SK-N-SH (cell line): ENCODE measurements at places on chromosomes 11 and 22. TPM values are rescaled to one million over a fixed set of nuclear protein-coding genes. Genes with fewer than 3 reads are reported as not detected.

DNA sequence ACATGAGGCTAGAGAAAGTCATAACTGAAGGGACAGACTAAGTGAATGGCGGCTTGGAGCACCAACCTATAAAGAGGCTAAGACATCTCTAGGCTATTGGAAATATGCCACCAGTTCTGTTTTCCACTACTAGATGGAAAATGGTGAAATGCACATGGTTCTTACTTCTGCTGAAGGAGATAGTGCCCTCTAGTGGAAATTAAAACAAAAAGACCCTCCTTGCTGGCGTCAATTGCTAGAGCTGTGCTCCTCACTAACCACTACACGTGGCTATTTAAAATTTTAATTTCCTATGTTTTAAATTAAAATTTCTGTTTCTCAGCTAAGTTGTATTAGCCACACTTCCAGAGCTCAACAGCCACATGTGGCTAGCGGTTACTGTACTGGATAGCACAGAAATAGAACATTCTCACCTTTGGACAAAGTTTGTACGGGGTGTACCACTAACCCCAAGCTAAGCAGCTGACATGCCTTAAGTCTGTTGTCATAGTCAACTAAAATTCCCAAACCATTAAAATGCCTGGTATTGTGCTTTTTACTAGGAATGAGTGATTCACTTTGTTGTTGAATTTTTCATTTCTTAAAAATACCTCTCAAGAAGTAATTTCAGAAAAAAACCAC is 34.1 kb upstream of the CALCA start:
- DNase-seq: peak; percentile 3
- no peak overlapping the region for H3K4me3 ChIP-seq
- H3K4me1 ChIP-seq: no peaks in the 10 kb centered on the region
- no peaks in the 10 kb centered on the region for H3K27me3 ChIP-seq
- no peaks in the 10 kb centered on the region for H3K36me3 ChIP-seq

DNA sequence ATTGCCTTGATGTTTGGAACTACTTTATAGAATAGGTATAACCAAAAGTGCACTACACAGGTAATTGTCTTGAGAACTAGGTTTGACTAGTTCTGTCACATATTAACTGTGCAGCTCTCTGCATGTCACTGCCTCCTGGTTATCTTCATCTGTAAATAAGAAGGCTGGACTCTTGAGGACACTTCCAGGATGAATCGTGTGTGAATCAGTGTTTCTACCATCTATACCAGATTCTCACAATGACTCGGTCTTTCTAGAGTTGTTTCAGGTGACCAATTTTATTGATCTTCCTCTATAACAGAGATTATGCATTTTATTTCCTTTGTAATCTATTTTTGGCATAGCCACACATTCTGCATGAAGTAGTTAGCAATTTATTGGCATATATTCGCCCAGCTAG is 1181.0 kb upstream of the TENM4 start:
- no peaks in the 10 kb centered on the region for H3K27me3 ChIP-seq
- H3K27ac ChIP-seq: no peak overlapping the region
- DNase-seq: no peak
- H3K4me3 ChIP-seq: no peak overlapping the region

- H3K4me1 ChIP-seq: peaks cover 19% of the 10 kb centered on the region; the same call in 1 of the 2 replicates
- no peaks in the 10 kb centered on the region for H3K36me3 ChIP-seq
- no peaks in the 10 kb centered on the region for H3K27me3 ChIP-seq
- no peak overlapping the region for H3K4me3 ChIP-seq
Measured at GRCh38 chr11:10443152-10443551, 11.9 kb upstream of the AMPD3 start.

DNA sequence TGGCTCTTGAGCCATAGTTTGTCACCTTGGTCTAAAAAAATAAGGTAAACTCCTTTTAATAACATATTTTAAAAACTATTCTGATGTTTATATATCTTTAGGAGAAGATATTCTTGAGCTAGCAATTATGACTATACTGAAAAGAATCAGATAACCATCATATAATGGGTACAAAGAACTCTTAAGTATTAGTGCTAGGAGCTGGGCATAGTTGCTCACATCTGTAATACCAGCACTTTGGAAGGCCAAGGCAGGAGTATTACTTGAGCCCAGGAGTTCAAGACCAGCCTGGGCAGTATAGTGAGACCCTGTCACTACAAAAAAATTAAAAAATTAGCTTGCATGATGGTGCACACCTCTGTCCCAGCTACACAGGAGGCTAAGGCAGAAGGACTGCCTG is 54.0 kb upstream of the B3GNT6 start:
- H3K4me1 ChIP-seq: no peaks in the 10 kb centered on the region
- no peak overlapping the region for H3K4me3 ChIP-seq
- no peak for DNase-seq
- peaks cover 3% of the 10 kb centered on the region for H3K36me3 ChIP-seq
- H3K27ac ChIP-seq: no peak overlapping the region
- no peaks in the 10 kb centered on the region for H3K27me3 ChIP-seq

GRCh38 chr11:113392236-113392921 is 4.8 kb downstream of the ANKK1 start:
- H3K27me3 ChIP-seq: no peaks in the 10 kb centered on the region
- no peaks in the 10 kb centered on the region for H3K4me1 ChIP-seq
- H3K36me3 ChIP-seq: no peaks in the 10 kb centered on the region

GRCh38 chr11:70367071-70367470 is 31.3 kb upstream of the CTTN start:
- H3K4me3 ChIP-seq: no peak overlapping the region
- H3K4me1 ChIP-seq: no peaks in the 10 kb centered on the region
- H3K36me3 ChIP-seq: peaks cover 59% of the 10 kb centered on the region
- H3K27me3 ChIP-seq: no peaks in the 10 kb centered on the region
- DNase-seq: no peak
- no peak overlapping the region for H3K27ac ChIP-seq

GRCh38 chr11:94885133-94885532 is 88.2 kb downstream of the CWC15 start:
- DNase-seq: no peak
- no peak overlapping the region for H3K27ac ChIP-seq
- no peak overlapping the region for H3K4me3 ChIP-seq
- no peaks in the 10 kb centered on the region for H3K4me1 ChIP-seq

DNA sequence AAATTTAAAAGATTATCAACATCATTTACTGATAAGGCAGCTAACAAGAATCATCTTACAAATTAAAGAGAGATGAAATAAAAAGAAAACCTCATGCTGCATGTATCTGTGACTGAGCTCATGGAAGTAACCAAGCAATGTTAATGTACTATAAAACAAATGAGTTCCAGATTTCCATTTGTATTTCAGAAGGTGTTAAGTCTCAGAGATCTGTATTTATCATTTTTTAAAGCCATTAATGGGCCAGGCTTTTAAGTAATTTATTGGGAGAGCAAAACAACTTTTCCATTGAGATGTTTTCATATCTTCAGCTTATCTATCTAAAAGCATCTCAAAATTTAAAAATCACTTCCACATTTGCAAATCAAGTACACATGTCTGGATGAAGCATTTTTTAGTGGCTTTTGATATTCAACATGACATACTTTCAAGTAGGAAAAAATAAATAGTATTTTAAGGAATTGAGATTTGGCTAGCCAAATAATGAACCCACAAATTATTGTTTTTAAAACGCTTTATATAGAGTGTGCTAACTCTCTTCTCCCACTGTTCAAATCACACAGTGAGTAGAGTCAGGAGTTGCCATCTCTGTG is 17.9 kb upstream of the BBOX1 start:
- peak overlapping the region; percentile 13; the same call in 1 of the 2 replicates for H3K27ac ChIP-seq
- H3K36me3 ChIP-seq: no peaks in the 10 kb centered on the region
- H3K4me3 ChIP-seq: no peak overlapping the region
- peak; percentile 29 for DNase-seq

GRCh38 chr11:121634889-121635288 is 182.1 kb upstream of the SORL1-AS1 start:
- H3K27ac ChIP-seq: peak overlapping the region; percentile 44
- H3K4me3 ChIP-seq: no peak overlapping the region
- H3K27me3 ChIP-seq: no peaks in the 10 kb centered on the region
- no peaks in the 10 kb centered on the region for H3K4me1 ChIP-seq

DNA sequence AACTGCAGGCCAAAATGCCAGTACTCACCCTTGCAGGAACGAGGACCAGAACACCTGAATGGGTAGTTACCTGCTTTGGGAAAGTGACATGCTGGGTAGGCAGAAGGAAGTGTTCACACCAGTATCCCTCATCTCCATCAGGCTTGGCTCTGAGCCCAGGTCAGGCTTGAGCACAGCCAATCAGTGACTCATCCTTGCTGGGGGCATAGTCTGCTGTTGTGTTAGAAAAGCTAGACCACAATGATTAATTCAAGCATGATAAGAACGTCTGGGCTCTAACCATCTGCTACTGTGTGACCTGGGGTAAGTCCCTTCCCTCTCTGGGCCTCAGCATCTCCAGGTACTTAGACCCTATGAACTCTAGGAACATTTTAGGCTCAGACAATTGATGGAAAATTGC is 450.4 kb downstream of the MIAT start:
- no peak overlapping the region for H3K4me3 ChIP-seq
- H3K4me1 ChIP-seq: peaks cover 14% of the 10 kb centered on the region
- peak; percentile 79 for DNase-seq

GRCh38 chr11:130513132-130513531 is 64.7 kb downstream of the ADAMTS15 start:
- H3K4me3 ChIP-seq: no peak overlapping the region
- H3K27ac ChIP-seq: no peak overlapping the region
- H3K27me3 ChIP-seq: no peaks in the 10 kb centered on the region
- DNase-seq: no peak
- H3K36me3 ChIP-seq: no peaks in the 10 kb centered on the region

- no peak for DNase-seq
- no peaks in the 10 kb centered on the region for H3K4me1 ChIP-seq
- no peaks in the 10 kb centered on the region for H3K27me3 ChIP-seq
- H3K4me3 ChIP-seq: no peak overlapping the region
- H3K27ac ChIP-seq: no peak overlapping the region
Measured at GRCh38 chr11:15236559-15236958, 121.8 kb downstream of the INSC start.

DNA sequence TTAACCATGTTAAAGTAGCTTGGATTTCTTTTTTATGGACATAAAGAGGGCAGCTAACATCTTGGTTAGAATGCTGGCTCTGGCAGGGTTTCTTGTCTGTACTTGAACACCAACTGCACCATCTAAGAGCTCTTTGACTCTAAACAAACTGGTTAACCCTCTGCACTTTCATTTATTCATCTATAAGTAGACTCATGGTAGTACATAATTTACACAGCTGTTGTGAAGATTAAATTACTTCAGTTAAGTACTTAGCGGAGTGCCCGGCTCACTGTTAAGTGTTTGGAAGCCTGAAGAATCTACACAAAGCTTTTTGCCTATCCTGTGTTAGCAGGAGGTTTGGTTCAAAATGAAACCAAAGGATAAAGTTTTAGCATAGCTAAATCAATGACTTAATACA is 846.2 kb upstream of the API5 start:
- no peak for DNase-seq
- H3K36me3 ChIP-seq: no peaks in the 10 kb centered on the region
- no peaks in the 10 kb centered on the region for H3K4me1 ChIP-seq
- no peak overlapping the region for H3K27ac ChIP-seq
- H3K27me3 ChIP-seq: no peaks in the 10 kb centered on the region
- no peak overlapping the region for H3K4me3 ChIP-seq

GRCh38 chr11:121761186-121761585 is 308.4 kb upstream of the SORL1-AS1 start:
- H3K27me3 ChIP-seq: no peaks in the 10 kb centered on the region
- no peak overlapping the region; the same call in none of the 2 replicates for H3K27ac ChIP-seq
- no peak overlapping the region for H3K4me3 ChIP-seq
- DNase-seq: no peak
- 0 out of 2 replicates have a peak, but pooled peaks cover 9% of the 10 kb centered on the region for H3K4me1 ChIP-seq
- H3K36me3 ChIP-seq: no peaks in the 10 kb centered on the region

DNA sequence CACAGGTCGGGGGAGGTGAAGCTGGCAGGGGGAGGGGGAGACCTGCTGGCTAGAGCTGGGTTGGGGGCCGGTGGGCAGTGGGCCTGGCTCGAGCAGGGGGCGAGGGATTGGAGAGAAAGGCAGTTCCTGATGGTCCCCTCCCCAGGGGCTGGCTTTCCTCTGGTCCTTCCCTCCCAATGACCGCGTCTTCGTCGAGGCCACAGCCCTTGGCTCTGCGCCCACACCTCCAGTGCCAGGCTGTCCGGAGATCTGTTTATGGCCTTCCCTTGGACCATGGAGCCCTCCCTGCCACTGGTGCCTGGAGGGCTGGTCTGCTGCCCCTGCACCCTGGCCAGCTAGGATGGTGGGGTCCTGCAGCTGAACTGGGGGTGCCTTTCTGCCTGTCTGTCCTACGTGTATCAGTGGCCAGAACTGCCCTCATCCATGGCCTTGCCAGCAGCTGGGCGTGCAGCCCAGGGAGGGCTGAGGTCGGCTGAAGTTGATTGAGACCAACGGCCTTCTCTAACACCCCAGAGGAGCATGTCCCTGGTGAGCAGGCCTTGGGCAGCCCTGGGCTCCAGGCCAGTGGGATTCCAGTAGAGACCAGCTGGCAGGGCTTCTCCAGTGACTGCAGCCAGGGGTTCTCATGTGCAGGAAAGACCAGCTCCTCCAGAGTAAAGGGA is 12.3 kb downstream of the TANGO2 start:
- no peaks in the 10 kb centered on the region for H3K36me3 ChIP-seq
- H3K4me1 ChIP-seq: no peaks in the 10 kb centered on the region
- no peak overlapping the region for H3K4me3 ChIP-seq
- peak overlapping the region; percentile 47; the same call in 1 of the 2 replicates for H3K27ac ChIP-seq

- H3K36me3 ChIP-seq: no peaks in the 10 kb centered on the region
- peaks cover 21% of the 10 kb centered on the region; the same call in 1 of the 2 replicates for H3K4me1 ChIP-seq
- H3K27me3 ChIP-seq: no peaks in the 10 kb centered on the region
Measured at GRCh38 chr22:41951898-41952474, at the start of gene SMIM45. SMIM45 (plus strand) TSS chr22:41952150.

- H3K27me3 ChIP-seq: no peaks in the 10 kb centered on the region
- H3K4me1 ChIP-seq: no peaks in the 10 kb centered on the region
- H3K27ac ChIP-seq: no peak overlapping the region
- DNase-seq: no peak
Measured at GRCh38 chr11:133172349-133172748, 360.0 kb downstream of the OPCML start.

The FGF19 gene
- not detected in 2 replicates for polyA plus RNA-seq

The POU2AF1 gene
- polyA plus RNA-seq: 0.05 and 0.07 TPM in 2 replicates

The NLRP14 gene
- not detected in 2 replicates for polyA plus RNA-seq

The OR52B4 gene
- not detected in 2 replicates for polyA plus RNA-seq

The LRP5 gene
- 10.2 and 15.0 TPM in 2 replicates for polyA plus RNA-seq

The AGBL2 gene
- 5.5 and 6.7 TPM in 2 replicates for polyA plus RNA-seq

The MMP12 gene
- 2.0 and 2.8 TPM in 2 replicates for polyA plus RNA-seq

The WBP2NL gene
- 0.07 and 0.19 TPM in 2 replicates for polyA plus RNA-seq

The NCAM1 gene
- 19.4 and 20.7 TPM in 2 replicates for polyA plus RNA-seq
